ENCODE measurements at places on chromosomes 1 and 21.

GRCh38 chr1:41812453-41812852 lies 106.3 kb downstream of the HIVEP3 start:
- no peak for DNase-seq

GRCh38 chr1:52657702-52658101 lies 24.7 kb downstream of the SHISAL2A start:
- no peak for DNase-seq

- DNase-seq, result no peak
These were observed 3.5 kb downstream of the PAPPA2 start for GRCh38 chr1:176466514-176466913.

GRCh38 chr1:12031039-12031980 lies 12.0 kb downstream of the MIIP start:
- DNase-seq, result peak; percentile 23

DNA sequence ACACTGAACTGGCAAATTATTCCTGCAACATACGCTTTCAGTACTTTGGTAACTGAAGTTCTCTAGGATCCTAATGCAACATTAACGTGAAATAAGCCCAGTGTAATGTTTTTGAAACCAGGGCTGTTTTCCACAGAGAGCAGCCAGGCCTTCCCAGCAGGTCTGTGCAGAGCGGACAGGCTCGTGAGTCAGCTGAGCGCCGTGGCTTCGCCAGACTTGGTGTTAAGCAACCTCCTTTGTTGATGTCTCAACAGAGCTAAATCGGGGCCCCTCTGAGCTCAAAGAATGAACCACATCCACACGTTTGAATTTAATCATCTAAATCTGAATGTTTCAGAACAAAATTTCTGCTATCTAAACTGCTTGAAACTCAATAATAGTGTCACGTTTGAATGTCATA lies 181.8 kb upstream of the FMN2 start:
- no peak for DNase-seq

DNA sequence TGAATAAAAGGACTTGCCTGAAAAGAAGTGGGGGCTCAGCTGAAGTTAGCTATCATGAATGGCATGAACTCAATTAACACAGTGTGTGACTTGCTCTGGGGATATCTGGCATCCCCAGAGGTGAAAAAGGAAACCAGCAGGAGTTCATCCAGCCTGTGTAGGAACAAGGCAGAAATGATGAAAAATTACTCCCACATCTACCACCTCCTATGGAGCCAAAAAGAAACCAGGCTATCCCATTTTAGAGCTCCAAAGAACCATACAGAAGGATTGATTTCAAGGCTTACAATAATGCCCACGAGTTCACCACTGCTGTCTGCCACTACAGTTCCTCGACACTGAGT lies 25.3 kb downstream of the TP53BP2 start:
- DNase-seq, result no peak

DNA sequence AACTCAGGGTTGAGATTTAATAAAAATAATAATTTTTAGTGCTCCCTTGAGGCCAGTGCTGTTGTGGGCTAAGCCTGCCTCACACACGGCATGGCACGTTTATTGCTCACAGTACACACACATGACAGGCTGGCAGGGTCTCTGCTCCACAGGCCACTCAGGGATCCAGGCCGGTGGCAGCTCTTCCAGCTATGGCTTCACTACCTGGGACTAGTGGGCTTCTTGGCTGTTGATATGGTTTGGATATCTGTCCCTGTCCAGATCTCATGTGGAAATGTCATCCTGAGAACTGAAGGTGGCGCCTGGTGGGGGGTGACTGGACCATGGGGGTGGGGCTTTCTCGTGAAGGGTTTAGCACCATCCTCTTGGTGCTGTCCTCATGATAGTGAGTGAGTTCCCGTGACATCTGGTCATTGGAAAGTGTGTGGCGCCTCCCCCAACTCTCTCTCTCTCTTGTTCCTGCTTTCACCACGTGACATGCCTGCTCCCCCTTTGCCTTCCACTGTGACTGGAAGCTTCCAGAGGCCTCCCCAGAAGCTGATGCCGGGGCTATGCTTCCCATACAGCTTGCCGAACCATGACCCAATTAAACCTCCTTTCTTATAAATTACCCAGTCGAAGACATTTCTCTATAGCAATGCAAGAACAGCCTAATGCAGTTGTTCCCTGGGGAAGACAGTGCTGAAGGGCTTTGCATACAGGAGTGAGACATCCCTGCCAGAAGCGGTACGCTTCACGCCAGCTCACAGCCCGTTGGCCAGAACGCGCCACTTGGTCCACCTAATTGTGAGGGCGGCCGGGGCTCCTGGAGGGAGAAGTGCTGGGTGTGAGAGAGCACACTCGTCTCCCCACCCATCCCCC lies 226.9 kb upstream of the C1orf174 start:
- no peak for DNase-seq

GRCh38 chr1:161994175-161994668 lies 29.4 kb downstream of the OLFML2B start:
- no peak for DNase-seq

Data from activated T-cell treated with anti-CD3 and anti-CD28 coated beads, Interleukin-2, amount 50 U/mL, for 4 hours (primary cell).